ENCODE measurements at places on chromosomes 1 and 21.

- DNase-seq: no peak
Measured at GRCh38 chr1:15229707-15230131, 17.3 kb upstream of the FHAD1 start.

DNA sequence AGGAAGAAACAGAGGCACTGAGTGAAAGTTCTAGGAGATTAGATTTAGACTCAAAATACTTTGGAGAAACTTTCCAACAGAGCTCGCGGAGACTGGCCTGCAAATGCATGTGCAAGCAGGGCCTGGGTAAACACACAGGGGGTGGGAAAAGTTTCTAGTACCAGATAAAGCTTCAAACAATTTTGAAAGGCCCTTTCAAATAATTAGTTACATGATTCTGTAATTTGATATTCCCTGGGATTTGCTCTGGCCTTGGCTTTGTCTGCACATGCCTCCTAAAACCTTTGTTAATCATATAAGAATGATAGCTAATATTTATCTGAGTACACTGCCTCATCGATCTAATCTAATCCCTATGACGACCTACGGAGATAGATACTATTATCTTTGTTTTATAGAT is 31.3 kb downstream of the VTCN1 start:
- DNase-seq: no peak

- no peak for DNase-seq
Measured at GRCh38 chr1:40876891-40877290, 14.7 kb upstream of the CITED4 start.

DNA sequence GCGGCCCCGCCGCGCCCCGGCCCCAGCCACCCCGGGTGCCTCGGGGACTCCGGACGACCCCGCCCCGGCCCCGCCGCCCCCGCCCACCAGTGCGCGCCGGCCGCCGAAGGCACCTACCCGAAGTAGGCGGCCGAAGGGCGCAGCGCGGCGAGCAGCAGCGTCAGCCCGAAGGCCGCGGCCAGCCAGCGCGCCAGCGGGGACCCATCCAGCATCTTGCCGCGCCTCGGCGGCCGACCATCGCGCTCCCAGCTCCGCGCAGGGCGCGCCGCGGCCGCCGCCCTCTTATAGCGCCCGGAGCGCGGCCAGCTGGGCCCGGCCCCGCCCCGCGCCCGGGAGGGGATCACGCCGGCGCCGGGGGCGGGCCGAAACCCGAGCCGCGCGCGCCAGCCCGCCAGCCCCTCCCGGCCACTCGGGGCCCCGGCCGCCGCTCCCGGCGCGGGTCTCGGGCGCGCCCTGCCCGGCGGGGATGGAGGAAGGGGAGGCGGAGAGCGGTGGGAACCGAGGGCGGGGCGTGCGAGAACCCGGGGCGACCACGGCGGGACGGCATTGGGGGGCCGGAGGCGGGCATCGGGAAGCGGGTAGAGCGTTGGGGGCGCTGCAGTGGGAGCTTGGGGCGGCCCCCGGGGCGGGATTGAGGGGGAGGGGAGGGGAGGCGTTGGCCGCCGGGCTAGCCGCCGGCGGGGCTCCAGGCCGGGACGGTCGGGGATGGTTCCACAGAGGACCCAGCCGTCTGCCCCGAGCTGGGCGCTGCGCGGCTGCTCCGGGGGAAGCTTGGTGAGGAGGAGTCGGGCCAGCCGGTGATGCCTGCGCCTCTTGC is at the start of gene WNT9A:
Gene WNT9A, minus strand, starts transcription at position 257 of the 817 bp plus-strand sequence. Its CDS starts 45 bp downstream, at position 212.
- DNase-seq: no peak

- DNase-seq: no peak
Measured at GRCh38 chr1:216222288-216222687, 201.0 kb downstream of the USH2A start.
